ENCODE measurements at places on chromosomes 4 and X.
A peak's percentile ranks its signal among the peaks of the same experiment; 100 is the strongest.

DNA sequence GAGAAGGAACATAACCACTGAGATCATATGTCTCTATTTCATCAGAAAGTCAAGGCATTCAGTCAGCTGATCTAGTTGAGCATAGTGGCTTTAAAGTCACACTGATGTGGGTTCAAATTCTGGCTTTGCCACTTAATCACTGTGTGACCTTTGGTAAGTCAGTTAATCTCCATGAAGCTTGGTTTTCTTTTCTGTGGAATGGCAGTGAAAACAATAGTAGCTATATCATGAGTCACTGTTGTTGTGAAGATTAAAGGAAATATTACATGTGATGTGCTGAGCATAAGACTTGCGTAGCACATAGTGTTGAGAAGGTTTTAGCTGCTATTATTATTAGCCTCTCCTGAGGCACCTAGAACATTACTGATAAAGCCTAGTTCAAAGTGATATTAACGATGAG lies 242.2 kb downstream of the FMR1NB start:
- H3K4me3 ChIP-seq, result no peak overlapping the region
- H3K27me3 ChIP-seq, result no peaks in the 10 kb centered on the region
- H3K36me3 ChIP-seq, result no peaks in the 10 kb centered on the region
- no peak for DNase-seq
- no peaks in the 10 kb centered on the region for H3K4me1 ChIP-seq

DNA sequence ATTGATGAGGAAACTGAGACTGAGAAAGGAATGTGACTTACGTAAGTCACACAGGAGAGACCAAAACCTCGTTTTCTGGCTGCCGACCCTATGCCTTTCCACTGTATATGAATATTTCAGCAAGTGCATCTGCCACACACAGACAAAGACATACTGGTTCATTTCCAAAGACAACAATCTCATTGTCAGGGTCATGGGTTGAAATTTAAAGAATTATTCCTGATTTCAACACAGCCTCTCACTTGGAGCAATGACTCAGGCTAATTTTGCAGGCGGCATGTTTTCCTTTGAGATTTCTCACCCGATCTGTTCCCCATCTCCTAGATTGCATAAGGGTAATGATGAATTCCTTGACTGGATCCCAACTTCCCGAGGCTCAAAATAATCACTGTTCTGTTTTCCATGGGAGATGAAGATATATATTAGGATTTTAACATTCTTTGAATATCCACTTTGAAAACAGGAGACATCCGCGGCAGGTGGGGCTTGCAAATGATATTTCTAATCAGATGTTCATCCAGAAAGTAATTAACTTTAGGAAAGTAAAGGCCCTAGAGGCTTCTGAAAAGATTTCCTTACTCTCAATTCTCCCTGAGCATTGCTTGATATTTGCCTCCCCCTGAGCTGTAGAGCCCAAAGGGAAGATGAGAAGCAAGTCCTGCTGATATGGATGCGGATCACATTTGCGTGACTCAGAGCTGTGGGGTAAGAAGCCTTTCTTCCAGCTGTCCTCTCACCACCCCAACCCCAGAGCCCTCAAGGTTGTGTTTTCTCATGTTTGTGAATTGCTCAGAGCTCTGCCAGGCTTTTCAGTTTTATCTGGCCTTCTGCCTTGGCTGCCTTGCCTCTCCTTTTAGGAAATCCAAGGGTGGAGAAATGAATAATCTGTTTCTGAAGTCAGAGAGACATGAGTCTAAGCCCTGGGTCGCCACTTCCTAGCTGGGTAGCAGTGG lies 361.1 kb upstream of the BOD1L1 start:
- H3K36me3 ChIP-seq, result no peaks in the 10 kb centered on the region
- H3K4me3 ChIP-seq, result no peak overlapping the region
- DNase-seq, result no peak
- H3K4me1 ChIP-seq, result peaks cover 2% of the 10 kb centered on the region

DNA sequence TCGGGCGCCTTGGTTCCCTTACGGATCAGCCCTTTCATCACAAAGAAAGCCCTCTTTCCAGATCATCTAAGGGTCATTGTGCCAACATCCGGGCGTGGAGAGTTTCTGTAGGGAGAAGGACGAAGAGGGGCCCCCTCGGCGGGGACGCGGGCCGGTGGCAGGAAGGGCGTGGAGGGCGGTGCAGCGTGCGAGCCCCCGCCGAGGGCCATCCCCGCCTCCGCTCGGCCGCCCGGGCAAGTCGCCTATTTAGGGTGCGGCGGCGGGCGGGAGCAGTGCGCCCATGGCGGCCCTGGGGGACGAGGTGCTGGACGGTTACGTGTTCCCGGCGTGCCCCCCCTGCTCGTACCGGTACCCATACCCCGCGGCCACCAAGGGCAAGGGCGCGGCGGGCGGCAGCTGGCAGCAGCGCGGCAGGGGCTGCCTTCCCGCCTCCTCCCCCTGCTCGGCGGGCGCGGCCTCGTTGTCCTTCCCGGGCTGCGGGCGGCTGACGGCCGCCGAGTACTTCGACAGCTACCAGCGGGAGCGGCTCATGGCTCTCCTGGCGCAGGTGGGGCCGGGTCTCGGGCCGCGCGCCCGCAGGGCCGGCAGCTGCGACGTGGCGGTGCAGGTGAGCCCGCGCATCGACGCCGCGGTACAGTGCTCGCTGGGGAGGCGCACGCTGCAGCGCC lies at the start of gene ZAR1:
Gene ZAR1, plus strand, starts transcription at position 241 of the 668 bp plus-strand sequence. Its CDS starts 40 bp downstream, at position 281.
- H3K36me3 ChIP-seq, result peaks cover 5% of the 10 kb centered on the region
- DNase-seq, result no peak

DNA sequence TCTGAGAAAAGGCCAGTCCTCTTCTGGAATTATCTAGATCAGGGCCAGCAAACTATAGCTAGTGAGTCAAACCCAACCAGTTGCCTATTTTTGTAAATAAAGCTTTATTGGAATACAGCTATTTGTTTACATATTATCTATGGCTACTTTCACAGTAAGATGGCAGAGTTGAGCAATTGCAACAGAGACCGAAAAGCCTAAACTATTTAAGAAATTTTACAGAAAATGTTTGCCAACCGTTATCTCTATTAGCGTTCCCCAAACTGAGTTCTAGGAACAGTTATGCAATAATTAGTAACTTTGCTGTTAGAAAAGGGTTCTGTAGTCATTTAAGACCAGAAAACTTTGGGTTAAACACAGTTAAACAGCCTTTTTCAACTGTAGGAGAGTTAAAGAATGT lies 10.5 kb downstream of the TEX13B start:
- H3K36me3 ChIP-seq, result no peaks in the 10 kb centered on the region
- no peak overlapping the region for H3K27ac ChIP-seq
- no peak for DNase-seq
- H3K4me3 ChIP-seq, result no peak overlapping the region
- H3K4me1 ChIP-seq, result no peaks in the 10 kb centered on the region

- no peak overlapping the region for H3K27ac ChIP-seq
- H3K4me3 ChIP-seq, result no peak overlapping the region
- no peaks in the 10 kb centered on the region for H3K36me3 ChIP-seq
Observed at GRCh38 chr4:98786866-98787265, 128.5 kb upstream of the TSPAN5 start.

DNA sequence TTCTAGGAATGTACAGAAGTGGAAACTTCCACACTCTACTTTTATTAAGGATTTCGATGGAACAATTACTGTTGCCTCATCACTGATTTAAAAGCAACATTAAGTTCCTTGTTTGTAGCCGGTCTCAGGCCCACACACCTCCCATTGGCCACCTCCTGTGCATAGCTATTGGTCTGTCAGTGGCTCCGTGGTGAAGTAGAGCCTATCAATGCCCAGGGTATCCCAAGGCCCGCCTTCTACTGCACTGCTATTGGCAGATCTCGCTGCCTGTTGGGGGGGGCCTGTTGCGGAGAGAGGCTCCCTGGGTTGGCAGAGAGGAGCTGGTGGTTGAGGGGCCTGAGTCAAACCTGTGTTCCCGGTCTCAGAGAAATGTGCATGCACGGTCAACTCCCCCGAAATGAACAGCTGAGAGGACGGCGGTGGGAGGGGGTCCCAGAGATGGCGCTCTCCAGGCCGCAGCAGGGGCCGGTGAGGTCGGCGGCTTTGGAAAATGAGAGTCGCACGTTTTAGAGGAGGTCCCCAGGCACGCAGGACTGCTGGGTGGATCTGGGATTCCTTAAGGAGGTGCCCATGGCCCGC lies 4.9 kb upstream of the ARAF start:
- H3K4me1 ChIP-seq, result peaks cover 11% of the 10 kb centered on the region
- peaks cover 5% of the 10 kb centered on the region for H3K27me3 ChIP-seq
- peak overlapping the region; percentile 87 for H3K4me3 ChIP-seq
- peak; percentile 70 for DNase-seq
- H3K36me3 ChIP-seq, result no peaks in the 10 kb centered on the region

DNA sequence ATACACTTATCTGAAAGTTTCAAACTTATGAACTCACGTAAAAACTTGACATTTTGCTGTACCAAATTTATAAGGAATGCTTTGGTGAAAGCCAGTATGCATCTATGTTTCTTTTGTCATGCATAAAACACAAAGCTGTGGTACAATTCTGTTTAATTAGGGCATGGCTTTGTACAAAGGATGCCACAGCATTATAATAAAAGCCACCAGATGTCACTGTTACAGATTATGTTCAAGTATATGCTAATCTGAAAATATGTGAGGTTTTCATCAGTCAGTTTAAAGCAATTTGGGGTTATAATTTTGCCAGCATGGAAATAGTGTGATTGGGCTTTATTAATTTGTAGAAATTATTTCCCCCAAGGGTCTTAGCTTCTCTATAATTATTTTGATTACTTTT lies 69.0 kb downstream of the ATOH1 start:
- no peaks in the 10 kb centered on the region for H3K27me3 ChIP-seq
- no peaks in the 10 kb centered on the region for H3K36me3 ChIP-seq
- peaks cover 9% of the 10 kb centered on the region for H3K4me1 ChIP-seq
- no peak overlapping the region for H3K4me3 ChIP-seq
- no peak for DNase-seq

- H3K4me1 ChIP-seq, result peaks cover 5% of the 10 kb centered on the region
- no peak overlapping the region for H3K27ac ChIP-seq
- H3K27me3 ChIP-seq, result peaks cover 5% of the 10 kb centered on the region
- no peak overlapping the region for H3K4me3 ChIP-seq
- DNase-seq, result no peak
- no peaks in the 10 kb centered on the region for H3K36me3 ChIP-seq
Observed at GRCh38 chrX:41384051-41384705, 50.2 kb downstream of the DDX3X start.

GRCh38 chr4:138689187-138689586 lies 326.4 kb upstream of the NOCT start:
- DNase-seq, result no peak
- no peak overlapping the region for H3K27ac ChIP-seq
- no peak overlapping the region for H3K4me3 ChIP-seq

DNA sequence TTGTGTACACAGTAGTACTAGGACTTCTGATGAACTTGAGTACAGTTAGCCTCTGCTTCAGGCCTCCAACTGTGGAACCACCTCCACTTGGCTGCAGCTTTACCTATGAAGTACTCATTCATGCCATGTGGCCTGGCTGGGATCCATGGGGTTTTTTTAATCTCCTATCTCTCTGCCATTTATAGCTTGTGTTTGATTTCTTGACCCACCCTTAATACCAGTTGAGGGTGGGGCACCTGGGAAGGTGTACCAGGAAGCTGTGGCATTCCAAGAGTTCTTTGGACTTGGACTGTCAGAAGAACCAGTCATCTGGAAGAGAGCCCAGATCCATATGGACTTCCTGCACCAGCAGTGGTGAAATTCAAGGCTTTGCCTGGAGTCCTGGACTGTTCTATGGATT lies 230.1 kb downstream of the SHROOM3 start:
- no peak overlapping the region for H3K4me3 ChIP-seq
- no peak overlapping the region for H3K27ac ChIP-seq
- DNase-seq, result no peak

DNA sequence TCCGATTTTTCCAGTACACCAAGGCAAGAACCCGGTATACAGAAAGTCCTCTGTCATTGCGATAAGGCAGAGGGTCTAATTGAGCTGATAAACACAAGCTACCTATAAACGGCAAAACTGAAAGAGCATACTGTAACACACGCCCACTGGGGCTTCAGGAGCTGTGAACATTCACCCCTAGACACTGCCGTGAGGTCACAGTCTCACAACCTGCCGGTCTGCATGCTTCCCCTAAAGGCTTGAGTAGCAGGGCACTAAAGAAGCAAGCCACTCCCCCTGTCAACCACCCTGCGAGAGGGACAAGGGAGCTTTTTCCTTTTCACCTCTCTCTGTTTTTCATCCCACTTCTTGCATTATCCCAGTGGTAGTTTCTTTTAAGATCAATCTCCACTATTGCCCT lies 22.4 kb upstream of the F9 start:
- H3K4me1 ChIP-seq, result no peaks in the 10 kb centered on the region
- peaks cover 2% of the 10 kb centered on the region for H3K27me3 ChIP-seq
- no peak for DNase-seq
- no peaks in the 10 kb centered on the region for H3K36me3 ChIP-seq
- H3K4me3 ChIP-seq, result no peak overlapping the region

DNA sequence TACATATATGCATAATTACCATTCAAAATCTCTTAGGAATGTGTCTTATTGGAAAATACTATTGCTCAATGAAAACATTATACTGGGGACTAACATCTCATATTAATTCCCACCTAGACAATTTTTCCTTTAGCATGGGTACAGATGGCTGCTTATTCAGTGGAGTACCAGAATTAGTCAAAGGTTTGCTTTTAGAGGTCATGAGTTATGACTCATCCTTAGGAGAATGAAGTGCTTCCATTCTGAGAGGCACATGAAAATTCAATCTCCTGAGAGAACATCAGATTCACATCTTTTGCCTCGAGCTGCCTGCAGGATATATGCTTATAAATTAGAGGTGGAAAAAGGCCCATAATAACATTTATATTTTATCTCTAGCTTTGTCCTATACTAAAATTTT lies 378.0 kb upstream of the DMD start:
- no peaks in the 10 kb centered on the region for H3K4me1 ChIP-seq
- no peaks in the 10 kb centered on the region for H3K27me3 ChIP-seq
- no peaks in the 10 kb centered on the region for H3K36me3 ChIP-seq
- no peak overlapping the region for H3K27ac ChIP-seq
- H3K4me3 ChIP-seq, result no peak overlapping the region
- no peak for DNase-seq

DNA sequence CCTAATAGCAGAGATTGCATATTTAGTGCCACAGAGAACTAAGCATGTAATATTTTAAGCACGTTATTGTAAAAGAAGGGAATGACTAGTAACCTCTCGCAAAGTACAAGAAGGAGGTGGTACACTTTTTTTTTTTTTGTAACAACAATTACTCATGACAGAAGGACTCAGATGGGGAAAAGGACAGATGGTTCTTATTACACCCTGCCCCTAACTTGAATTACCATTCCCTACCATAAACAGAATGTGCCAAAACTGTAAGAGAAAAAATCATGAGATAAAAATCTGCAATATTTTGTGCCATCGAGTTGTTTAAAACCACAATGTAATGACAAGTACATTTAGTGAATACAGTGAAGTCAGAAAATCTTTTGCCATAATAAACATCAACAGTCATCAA lies 33.0 kb upstream of the RAPGEF2 start:
- no peaks in the 10 kb centered on the region for H3K27me3 ChIP-seq
- H3K4me3 ChIP-seq, result no peak overlapping the region
- no peaks in the 10 kb centered on the region for H3K36me3 ChIP-seq
- H3K4me1 ChIP-seq, result peaks cover 13% of the 10 kb centered on the region
- DNase-seq, result no peak

- DNase-seq, result peak; percentile 49
- peak within 1 kb of the TSS; percentile 90 for H3K4me3 ChIP-seq
- H3K4me1 ChIP-seq, result peaks cover 8% of the 10 kb centered on the region
- H3K36me3 ChIP-seq, result no peaks in the 10 kb centered on the region
Observed at GRCh38 chrX:101051549-101052302, at the start of gene TRMT2B. TSS of gene TRMT2B (minus strand) at chrX:101052111. CDS start at chrX:101042289, 9,822 bp downstream.

Data from endothelial cell (in vitro differentiated cells).